ENCODE measurements at places on chromosomes 4 and X. TPM values are rescaled to one million over a fixed set of nuclear protein-coding genes. Genes with fewer than 3 reads are reported as not detected.

The GAB3 gene
- total RNA-seq: 2.7 TPM

The AGTR2 gene
- not detected for total RNA-seq

The DKK2 gene
- not detected for total RNA-seq

The DTHD1 gene
- total RNA-seq: not detected
